ENCODE measurements at places on chromosomes 7 and 10.

- DNase-seq: no peak
Observed at GRCh38 chr7:21547501-21547900, 4.7 kb downstream of the DNAH11 start.

- DNase-seq: no peak
Observed at GRCh38 chr10:19816411-19817230, at the start of gene PLXDC2. PLXDC2 (plus strand) TSS chr10:19816432.

GRCh38 chr10:102675666-102676533 is 31.6 kb downstream of the TRIM8 start:
- no peak for DNase-seq

- DNase-seq: no peak
Observed at GRCh38 chr7:41621953-41622831, 80.7 kb downstream of the INHBA start.

DNA sequence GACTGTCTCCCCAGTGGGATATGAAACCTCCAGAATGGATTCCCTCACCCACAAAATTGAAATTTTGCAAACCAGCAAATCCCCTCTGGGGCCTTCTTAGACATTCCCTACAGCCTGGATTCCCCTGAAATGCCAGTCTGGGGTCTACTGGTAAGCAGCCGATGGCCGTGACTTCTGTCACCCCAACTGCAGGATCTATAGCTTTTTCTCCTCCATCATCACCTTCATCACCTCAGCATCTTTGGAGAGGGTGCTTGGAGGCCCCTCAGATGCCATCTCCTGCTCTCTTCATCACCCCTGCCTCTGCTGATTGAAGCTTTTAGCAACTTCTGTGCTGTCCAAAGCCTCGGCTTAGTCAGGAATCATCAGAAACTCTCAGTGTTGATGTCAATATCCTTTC is 2.6 kb upstream of the KCNMA1 start:
- DNase-seq: no peak

GRCh38 chr10:49070701-49071100 is 44.6 kb downstream of the VSTM4 start:
- DNase-seq: no peak

- peak; percentile 63 for DNase-seq
Observed at GRCh38 chr7:36207451-36208291, 54.6 kb downstream of the EEPD1 start.

DNA sequence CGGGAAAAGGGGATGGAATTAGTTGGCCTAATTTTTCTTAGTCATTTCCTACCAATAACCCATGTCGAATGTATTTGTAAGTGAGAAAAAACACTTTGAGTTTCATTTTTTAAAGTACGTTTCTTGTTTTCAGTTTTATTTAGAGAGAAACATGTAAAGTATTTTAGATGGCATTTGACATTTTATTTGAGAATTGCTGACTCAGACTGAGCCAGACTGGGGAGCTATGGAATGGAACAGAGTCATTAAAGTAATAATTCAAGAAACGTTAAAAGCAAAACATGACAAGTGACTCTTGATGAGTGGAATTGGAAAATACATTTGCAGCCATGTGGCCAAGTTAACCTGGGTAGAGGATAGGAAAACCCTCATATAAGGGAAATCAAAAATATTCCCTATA is 286.1 kb upstream of the NPSR1 start:
- DNase-seq: no peak

- DNase-seq: no peak
Observed at GRCh38 chr10:12962556-12962955, 39.0 kb downstream of the CCDC3 start.

DNA sequence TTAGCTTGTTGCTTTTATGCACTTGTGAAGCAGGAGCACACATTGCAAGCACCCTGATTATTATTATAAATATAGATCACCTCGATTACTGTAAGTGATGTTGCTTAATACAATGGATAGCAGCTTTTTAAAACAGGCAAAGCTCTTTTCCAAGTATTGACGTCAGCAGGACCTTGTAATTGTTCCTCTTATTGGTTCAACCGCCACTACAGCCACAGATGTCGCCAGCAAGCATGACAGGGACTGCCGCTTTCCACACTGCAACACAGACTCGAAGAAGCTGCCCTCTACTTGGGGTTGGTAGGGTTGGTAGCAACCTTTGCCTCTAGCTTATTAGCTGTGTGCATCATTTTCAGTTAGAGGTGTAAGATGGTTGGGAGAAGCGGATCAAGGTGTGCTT is 167.6 kb downstream of the ZNF365 start:
- no peak for DNase-seq

DNA sequence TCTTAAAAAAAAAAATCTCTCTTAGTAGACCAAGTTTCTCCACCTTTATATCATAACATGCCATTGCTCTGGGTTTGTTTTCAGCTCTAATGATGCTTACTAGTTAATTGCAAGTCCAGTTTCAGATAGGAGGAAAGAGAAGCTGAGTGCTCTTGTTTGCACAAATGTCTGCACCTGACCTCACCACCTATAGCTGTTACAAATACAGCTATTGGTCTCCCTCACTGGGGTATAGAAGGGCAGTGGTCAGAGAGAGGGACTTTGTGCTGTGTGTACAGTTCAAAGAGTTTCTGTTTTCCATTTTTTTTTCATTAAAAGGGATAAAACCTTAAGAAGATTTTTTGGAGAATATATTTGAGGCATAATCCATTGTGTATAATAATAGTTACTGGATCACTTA is 52.7 kb downstream of the TAS2R16 start:
- no peak for DNase-seq

GRCh38 chr10:34760606-34761005 is 54.5 kb downstream of the PARD3 start:
- no peak for DNase-seq

GRCh38 chr7:27000496-27000895 is 95.3 kb downstream of the HOXA1 start:
- DNase-seq: no peak

- DNase-seq: peak; percentile 54
Observed at GRCh38 chr7:12638851-12639456, 48.5 kb upstream of the ARL4A start.

- DNase-seq: no peak
Observed at GRCh38 chr10:93850031-93851015, 43.5 kb upstream of the SLC35G1 start.

- DNase-seq: no peak
Observed at GRCh38 chr10:47152861-47153349, 147.1 kb upstream of the GDF10 start.

DNA sequence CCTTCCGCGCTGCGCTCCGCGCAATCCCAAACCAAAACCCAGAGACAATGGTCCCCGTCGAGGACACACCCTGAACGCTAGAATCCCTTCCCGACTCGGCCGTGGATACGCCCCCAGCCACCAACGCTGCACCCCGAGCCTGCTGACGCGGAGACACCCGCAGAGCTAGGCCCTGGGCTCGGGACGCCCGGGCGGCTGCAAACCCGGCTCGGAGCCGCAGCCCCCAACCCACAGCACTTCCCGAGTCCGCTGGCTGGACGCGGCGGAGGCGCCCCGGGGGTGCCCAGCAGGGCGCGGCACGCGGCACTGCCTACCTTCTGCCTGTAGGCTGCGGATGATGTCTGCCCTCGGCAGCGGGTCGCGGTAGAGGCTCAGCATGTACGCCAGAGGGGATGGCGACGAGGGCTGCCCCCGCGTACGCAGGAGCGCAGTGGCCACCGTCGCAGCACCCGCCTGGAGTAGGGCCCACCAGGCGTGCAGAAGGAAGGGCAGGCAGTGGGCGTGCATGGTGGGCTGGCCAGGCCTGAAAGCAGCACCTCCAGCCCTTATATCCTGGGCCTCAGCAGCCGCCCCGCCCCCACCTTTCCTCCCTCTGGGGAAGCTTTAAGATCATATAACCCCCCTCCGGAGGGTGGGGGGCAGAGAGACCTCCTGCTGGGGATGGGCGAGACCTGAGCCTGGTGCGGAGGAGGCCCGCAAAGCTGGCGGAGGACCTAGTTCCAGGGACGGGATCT is at the start of gene NODAL:
Gene NODAL (minus strand): TSS at position 521 of the 734 bp plus-strand sequence. CDS start 14 bp downstream, at position 507.
- DNase-seq: no peak

DNA sequence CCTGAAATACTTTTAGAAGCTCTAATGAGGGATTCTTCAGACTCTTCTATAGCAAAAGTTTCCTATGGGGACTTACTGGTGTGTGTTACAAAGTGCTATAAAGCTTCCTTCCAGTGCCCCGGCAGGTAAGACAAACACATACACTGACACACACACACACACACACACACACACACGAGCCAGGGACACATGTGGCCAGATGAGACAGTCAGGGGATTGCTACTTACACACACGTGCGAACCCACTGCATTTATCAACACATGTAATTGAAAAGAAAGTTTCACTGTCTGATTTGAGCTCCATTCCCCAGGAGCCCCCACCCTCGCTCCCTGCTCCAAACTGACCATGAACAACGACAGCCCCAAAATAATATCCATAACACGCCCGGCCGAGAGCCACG is 119.8 kb downstream of the PRPF18 start:
- DNase-seq: no peak

DNA sequence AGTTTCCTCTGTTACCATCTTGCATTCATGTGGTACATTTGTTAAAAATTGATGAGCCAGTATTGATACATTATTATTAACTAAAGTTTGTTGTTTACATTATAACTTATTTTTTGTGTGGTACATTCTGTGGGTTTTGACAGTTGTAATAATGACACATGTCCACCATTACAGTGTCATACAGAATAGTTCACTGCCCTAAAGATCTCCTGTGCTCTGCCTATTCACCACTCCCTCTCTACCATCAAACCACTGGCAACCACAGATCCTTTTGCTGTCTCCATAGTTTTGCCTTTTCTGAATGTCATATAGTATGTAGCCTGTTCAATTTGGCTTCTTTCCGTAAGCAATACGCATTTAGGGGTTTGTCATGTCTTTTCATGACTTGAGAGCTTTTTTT is 156.9 kb downstream of the PHF14 start:
- DNase-seq: no peak

DNA sequence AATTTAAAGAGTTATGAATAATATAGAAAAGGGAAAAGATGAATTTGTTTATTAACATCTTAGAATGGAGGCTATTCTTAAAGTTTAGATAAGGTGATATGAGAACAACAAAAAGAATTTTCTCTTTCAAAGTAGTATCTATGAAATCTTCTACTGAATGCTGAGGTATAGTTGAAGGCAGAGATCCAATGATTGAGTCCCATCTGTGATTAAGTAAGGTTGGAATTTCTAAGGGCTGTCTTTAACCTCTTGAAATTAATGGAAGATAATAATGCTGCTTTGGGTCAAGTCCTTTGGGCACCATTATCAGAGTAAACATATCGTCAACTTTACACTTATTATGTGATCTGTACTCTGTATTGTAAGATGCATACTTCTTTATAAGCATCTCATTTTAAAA is 307.9 kb downstream of the PRKG1 start:
- DNase-seq: no peak

GRCh38 chr7:33276325-33276724 is 147.0 kb downstream of the BBS9 start:
- no peak for DNase-seq

GRCh38 chr10:98619446-98619845 is 172.7 kb upstream of the HPS1 start:
- no peak for DNase-seq

GRCh38 chr7:2126621-2127020 is 106.1 kb downstream of the MAD1L1 start:
- no peak for DNase-seq

DNA sequence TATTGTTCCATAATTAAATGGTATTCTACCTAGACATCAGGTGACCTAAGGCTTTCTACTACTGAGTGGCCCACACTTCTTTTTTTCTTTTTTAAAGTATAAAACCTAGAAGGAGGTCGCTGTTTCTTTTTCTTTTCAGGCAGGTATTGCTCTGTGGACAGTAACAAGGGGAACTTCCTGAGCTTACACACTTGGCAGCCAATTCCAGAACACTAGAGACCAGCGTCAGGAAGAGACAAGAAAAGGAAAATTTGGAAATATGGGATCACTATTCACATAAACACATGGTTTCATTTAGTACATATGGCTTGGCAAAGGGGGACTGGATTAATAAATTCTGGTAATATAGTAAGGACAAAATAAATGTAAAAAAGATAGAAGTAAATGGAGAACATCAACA is 141.9 kb downstream of the RSU1 start:
- DNase-seq: no peak

GRCh38 chr10:26574783-26575182 is 122.7 kb upstream of the PDSS1 start:
- DNase-seq: no peak

DNA sequence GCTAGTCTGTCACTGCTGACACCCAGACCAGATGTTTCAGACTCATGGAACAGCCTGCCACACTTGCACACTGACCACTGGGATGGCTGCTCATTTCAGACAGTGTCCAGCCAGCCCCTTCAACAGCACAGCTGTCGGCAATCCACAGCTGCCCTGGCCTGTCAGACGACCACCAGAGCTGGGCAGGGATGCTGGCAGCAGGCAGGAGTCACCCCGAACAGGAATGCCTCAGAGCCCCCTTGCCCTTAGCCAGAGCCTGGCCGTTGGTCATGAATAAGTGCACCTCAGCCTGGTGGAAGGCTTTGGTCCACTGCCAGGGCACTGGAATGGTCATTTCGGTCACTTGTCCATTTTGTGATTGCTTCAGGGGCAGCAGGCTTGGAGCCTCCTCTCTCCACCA is 149.6 kb upstream of the TCERG1L start:
- no peak for DNase-seq

DNA sequence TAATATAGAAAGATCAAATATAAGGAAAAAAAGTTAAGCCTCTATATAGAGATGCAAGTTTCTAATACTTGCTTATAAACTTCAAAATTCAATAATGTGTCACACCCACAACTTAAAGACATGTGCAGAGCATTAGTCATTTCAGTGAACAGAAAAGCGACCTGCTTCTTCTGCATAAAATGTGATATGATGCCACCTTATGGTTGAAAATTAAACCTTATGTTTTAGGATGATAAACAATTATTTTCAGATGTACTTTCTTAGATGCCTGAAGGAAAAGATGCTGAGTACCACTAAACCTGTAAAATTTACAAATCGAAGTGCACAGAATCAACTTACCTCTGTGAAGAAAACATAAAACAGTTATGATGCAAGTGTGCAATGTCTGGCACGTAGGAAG is 96.0 kb downstream of the MTERF1 start:
- no peak for DNase-seq

GRCh38 chr10:99532687-99533495 is at the start of gene NKX2-3:
NKX2-3 (plus strand) TSS chr10:99532942; CDS start chr10:99533132, 190 bp downstream.
- no peak for DNase-seq

GRCh38 chr10:68598978-68599770 is 39.0 kb downstream of the TET1 start:
- no peak for DNase-seq

GRCh38 chr10:47346581-47347302 is 1.4 kb upstream of the RBP3 start:
- no peak for DNase-seq

Measured in CD4-positive, alpha-beta memory T cell (primary cell).